ENCODE measurements at places on chromosomes 3 and 15.

GRCh38 chr3:49461443-49462171 lies 8.5 kb upstream of the DAG1 start:
- DNase-seq, result peak; percentile 90

DNA sequence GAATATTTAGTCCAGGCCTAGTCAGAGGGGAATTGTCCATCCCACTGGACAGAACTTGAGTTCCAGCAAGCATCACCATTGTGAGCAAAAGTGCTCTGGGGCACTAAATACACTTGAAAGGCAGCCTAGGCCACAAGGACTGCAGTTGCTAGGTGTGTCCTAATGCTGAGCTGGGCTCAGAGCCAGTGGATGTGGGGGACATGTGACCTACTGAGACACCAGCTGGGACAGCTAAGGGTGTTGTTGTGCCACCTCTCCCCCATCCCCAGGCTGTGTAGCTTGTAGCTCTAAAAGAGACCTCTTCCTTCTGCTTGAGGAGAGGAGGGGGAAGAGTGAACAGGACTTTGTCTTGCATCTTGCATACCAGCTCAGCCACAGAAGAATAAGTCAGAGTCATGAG lies 120.9 kb downstream of the DTWD1 start:
- DNase-seq, result no peak

DNA sequence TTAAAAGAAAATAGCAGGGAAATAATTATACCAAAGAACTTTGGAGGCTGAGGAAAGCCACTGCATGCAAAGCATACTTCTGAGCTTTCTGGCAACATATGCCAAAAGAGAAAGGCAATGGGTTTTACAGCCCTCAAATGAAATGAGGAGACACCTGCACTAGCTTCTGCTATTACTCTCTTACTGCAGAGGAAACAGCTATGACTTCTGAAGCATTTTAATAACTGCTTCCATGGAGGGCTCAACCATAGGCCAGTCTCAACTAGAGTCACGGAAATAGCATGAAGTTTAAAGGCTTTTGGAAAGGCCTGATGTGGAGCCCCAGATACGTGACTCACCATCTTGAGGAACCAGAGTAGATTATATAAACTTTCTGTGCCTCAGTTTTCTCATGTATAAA lies 114.8 kb downstream of the OXNAD1 start:
- DNase-seq, result no peak

- DNase-seq, result no peak
These were observed 22.8 kb downstream of the PTH1R start for GRCh38 chr3:46900356-46900755.

DNA sequence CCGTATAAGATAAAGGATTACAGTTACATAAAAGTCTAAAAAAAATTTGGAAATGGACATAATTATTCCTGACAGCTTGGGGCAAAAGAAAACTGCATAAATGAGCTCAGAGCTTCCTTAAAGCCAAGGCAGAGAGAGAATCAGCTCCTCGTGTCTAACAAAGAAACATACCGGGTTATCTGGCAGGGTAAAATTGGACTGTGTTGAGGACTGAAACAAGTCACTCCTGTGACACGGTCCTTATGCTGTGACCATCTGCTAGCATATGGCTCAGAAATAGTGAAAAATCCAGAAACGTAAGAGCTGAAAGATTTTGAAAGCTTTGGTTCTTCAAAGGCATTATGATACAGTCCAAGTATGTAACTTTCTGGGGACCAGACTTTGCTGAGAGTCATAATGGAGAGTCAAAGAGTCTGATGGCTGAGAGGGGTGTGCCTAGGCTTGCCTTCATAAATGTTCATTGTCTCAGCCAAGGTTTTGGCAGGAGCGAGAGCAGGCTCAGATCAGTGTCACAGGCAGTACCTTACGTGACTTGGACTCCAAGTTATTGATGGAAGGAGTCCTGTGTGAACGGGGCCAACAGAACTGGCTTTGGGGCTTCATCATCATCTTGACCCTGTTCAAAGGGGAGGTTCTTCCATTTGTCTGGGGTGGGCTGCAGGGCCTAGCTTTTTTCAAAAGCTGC lies 12.5 kb downstream of the MAP6D1 start:
- no peak for DNase-seq

DNA sequence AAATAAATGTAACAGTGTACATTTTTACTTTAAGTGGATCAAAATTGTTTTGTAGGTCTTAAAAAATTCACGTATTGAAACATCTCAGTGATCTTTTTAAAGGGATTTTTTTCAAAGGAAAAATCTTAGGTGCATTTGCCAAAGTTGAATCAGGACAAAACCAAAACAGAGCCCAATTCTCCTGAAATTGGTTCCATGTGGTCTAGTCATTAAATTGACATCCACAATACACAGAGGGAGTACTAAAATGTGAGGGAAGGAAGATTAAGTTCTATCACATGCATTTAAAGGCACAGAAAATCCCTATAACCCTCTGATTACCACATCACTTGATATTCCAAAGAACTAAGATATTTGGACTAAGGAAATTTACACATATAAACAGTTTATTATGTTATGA lies 39.3 kb upstream of the HDC start:
- DNase-seq, result no peak

- DNase-seq, result no peak
These were observed 1.2 kb downstream of the BNC1 start for GRCh38 chr15:83283138-83283812.

DNA sequence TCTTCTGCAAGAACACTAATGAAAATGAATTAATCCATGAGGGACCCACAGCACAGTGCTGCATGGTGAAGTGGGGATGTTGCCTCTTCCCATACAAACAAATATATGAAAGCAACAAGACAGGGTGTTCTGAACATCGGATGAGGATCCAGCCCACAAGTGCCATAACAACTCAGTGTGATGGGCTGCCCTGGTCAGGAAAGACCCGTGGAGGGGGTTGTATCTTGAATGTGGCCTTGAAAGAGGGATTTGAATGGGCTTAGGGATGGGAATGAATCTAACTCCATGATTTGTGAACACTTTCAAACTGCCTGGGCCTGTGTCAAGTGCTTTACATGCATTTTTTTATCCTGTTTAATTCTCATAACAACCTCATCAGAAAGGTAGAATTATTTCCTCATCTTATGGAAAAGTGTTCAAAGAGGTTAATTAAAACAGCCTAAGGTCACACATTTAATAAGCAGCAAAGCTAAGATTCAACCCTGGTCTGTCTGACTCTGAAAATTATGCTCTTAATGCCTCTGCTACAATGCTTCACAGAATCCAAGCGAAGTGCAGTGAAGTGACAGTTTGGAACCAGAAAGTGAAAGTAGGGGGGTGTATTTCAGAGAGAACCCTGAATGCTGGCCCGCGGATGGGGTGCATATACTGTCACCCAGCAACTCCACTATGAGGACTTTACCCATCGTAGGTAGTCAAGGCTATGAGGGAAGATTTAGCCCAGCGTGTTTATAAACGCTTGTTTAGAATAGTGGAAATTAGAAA lies 65.6 kb upstream of the HEG1 start:
- DNase-seq, result no peak

- DNase-seq, result no peak
These were observed 215.0 kb upstream of the CDIN1 start for GRCh38 chr15:36364377-36364776.

GRCh38 chr15:80823120-80823519 lies 44.0 kb downstream of the CEMIP start:
- no peak for DNase-seq

- DNase-seq, result no peak
These were observed 99.4 kb downstream of the RPL39L start for GRCh38 chr3:187039723-187040414.

- no peak for DNase-seq
These were observed 184.4 kb upstream of the LPP start for GRCh38 chr3:187969581-187969950.

DNA sequence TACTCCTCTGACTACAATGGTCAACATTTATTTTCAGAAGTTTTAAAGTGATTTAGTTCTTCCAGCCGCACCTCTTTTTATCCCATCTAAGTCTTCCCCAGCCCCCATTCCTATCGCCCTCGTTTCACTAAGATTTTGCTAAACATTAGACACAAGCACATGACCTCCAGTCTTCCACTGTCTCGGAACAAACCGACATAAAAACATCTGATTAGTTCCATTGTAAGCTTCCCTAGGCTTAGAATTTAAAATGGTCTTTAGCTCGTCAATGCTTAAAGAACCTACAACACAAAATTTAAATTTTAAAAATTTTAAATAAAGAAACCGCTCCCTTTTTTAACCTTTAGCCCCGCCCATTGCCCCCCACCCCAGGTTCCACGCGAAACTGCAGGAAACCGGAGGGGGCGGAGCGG lies 284 bp upstream of the TSC22D2 start:
- DNase-seq, result no peak
